ENCODE measurements at places on chromosomes 2 and 18. TPM values are rescaled to one million over a fixed set of nuclear protein-coding genes. Genes with fewer than 3 reads are reported as not detected.

DNA sequence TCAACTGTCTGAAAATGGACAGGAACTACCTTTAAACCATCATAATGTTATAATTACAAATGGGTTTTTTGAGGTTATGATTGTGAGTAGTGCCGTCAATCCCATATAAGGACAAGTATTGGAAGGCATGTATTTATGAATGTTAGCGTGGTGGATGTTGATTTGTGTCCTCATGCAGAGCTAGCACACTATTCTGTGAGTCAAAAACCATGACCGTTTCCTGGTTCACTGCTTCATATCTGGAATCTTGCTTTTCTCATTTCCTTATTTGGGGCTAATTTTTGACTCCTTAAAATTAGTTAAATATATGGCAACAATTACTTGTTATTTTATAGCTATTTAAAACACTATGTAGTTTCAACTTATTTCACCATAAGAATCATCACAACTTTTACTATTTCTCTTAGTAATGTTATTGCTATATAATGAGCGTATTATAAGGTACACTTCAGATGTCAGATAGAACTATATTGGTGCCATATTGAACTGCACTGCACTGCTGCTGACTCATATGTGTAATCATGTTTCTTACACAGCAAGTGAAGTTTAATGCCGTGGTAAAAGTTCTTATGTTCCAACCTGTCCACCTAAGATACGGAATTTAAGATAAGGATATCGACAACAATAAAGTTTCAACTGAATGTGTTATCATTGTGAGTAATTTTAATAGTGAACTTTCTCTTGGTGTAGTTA lies 192.8 kb downstream of the PTGR3 start:
- no peak for DNase-seq
- no peak overlapping the region for H3K4me3 ChIP-seq
- no peak overlapping the region for H3K27ac ChIP-seq
- no peaks in the 10 kb centered on the region for H3K4me1 ChIP-seq

The CTAGE1 gene
- total RNA-seq: not detected

DNA sequence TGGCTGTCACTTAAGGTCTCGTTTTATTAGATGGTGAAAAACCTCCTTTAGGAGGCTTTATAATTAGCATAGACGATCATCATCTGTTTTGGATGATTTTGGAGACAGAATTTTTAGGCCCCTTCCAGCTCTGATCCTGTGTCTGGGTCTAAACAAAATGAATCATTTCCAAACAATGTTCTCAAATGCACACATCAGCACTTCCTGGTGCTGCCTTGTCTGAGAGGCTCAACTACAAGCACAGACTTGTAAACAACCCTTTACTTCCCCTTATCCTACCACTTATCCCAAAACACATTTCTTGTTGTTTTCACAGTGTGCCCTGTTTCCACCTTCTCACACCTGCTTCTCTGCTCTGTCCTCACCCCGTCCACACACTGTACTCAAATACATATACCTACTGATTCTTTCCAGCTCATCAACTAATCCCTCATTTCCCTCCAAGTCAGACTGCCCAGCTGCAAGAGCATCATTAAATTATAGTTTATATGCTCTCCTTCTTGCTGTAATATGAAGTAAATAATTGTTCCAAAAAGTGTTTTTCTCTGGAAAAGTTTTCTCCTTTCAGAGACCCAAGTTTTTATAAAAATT lies 71.2 kb upstream of the COL3A1 start:
- no peaks in the 10 kb centered on the region for H3K36me3 ChIP-seq
- no peaks in the 10 kb centered on the region for H3K4me1 ChIP-seq
- H3K4me3 ChIP-seq: no peak overlapping the region
- H3K27me3 ChIP-seq: no peaks in the 10 kb centered on the region

DNA sequence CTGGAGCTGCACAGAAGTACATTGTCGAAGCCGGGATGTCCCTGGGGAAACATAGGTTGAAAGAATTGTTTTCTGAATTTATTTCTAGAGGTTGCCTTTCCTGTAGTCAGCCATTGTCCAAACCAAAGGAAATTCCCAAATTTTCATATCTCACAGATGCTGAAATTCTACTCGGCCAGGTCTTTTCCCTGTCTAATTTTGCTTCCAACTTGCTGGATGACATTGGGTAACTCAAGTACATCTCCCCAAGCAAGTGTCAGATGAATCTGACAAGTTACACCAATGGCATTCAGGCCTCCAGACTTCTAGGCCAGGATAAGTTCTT lies 47.5 kb upstream of the ROCK2 start:
- H3K36me3 ChIP-seq: no peaks in the 10 kb centered on the region
- H3K4me3 ChIP-seq: no peak overlapping the region
- no peak for DNase-seq
- no peak overlapping the region for H3K27ac ChIP-seq

The HES6 gene
- 2.0 TPM for total RNA-seq

DNA sequence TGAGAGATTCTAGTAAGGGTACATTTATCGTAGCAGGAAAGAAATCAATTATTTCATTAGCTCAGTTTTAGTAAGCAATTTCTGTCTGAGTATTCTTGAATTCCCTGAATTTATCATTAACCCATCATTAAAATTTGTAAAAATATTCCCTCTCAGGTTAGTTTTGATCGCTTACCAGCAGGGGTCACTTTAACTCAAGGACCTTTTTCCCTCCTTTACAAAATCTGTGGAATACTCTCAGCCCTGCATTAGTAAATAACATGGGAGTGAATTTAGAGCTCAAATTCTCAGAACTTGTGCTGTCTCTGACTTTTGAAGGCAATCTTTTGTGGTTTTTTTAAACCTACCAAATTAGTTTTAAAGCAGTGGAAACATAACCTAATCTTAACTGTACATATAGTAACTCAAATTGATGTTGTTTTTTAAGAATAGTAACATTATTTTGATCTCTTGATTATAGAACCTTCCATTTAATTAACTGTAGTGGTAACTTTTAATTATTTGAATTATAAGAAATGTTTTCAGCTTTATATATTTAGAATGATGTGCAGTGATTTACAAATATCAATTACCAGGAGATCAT lies 97.2 kb downstream of the AGPS start:
- H3K27ac ChIP-seq: no peak overlapping the region
- H3K4me3 ChIP-seq: no peak overlapping the region
- H3K27me3 ChIP-seq: no peaks in the 10 kb centered on the region

DNA sequence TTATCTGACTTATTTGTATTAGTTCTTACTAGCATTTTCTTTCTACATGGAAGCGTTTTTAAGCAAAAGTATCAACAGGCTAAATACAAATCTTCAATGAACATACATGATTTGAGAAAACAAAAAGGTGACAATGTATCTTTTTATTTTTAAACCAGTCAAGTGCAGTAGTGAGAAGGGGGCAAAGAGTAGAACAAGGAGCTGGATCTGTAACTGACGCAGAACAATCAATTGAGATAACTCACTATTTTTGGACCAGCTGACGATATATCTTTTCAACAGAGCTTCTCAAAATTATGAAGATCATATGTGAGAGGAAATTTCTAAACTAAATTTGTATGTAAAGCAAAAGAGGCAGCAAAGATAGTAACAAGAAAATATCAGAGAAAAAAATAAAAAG lies 15.5 kb downstream of the NCKAP1 start:
- H3K27ac ChIP-seq: no peak overlapping the region
- no peaks in the 10 kb centered on the region for H3K36me3 ChIP-seq
- no peak for DNase-seq
- H3K4me3 ChIP-seq: no peak overlapping the region

DNA sequence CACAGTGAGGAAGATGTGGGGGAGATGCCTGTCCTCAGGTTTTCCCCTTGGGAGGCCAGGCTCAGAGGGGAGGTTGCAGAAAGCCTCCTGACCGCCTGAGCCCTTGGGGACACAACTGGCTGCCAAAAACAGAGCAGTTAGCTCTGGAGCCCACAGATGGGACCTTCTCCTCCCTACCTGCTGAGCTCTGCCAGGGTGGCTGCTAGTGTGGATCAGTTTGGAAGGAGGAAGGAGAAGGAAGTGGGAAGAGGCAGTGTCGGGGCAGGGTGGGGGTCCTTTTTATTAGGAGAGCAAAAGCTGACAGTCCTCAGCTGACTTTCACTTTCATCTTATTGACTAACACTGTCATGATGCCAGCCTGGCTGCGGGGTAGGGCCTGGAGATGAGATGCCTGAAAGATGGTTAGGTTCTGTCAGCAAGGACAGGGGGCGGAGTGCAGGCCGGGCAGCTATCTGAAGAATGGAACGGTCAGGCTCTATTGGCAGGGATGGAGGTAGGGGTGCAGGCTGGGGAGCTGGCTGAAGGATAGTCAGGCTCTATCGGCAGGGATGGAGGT lies 188.5 kb upstream of the HDAC4 start:
- no peaks in the 10 kb centered on the region for H3K4me1 ChIP-seq
- no peak overlapping the region for H3K4me3 ChIP-seq
- H3K27me3 ChIP-seq: no peaks in the 10 kb centered on the region
- no peak for DNase-seq
- H3K27ac ChIP-seq: no peak overlapping the region

- no peak overlapping the region for H3K4me3 ChIP-seq
- H3K4me1 ChIP-seq: no peaks in the 10 kb centered on the region
- no peaks in the 10 kb centered on the region for H3K27me3 ChIP-seq
- no peak for DNase-seq
Measured at GRCh38 chr18:30280861-30281470, 761.6 kb downstream of the DSC3 start.

GRCh38 chr2:239025951-239026461 lies 178.1 kb downstream of the TWIST2 start:
- H3K4me3 ChIP-seq: no peak overlapping the region
- H3K27ac ChIP-seq: no peak overlapping the region
- H3K27me3 ChIP-seq: peaks cover 14% of the 10 kb centered on the region
- H3K4me1 ChIP-seq: no peaks in the 10 kb centered on the region
- no peak for DNase-seq
- no peaks in the 10 kb centered on the region for H3K36me3 ChIP-seq

The SH3RF3 gene
- total RNA-seq: 1.0 TPM

The IMPACT gene
- 27.6 TPM for total RNA-seq

The VSNL1 gene
- not detected for total RNA-seq

GRCh38 chr2:15588329-15588919 lies 3.2 kb upstream of the DDX1 start:
- no peaks in the 10 kb centered on the region for H3K27me3 ChIP-seq
- H3K36me3 ChIP-seq: peaks cover under 1% of the 10 kb centered on the region
- peak; percentile 21 for DNase-seq
- peaks cover 23% of the 10 kb centered on the region for H3K4me1 ChIP-seq
- H3K27ac ChIP-seq: no peak overlapping the region

The SKA1 gene
- 63.2 TPM for total RNA-seq

- H3K4me3 ChIP-seq: peak overlapping the region; percentile 49
- peak overlapping the region; percentile 55 for H3K27ac ChIP-seq
- H3K36me3 ChIP-seq: peaks cover 13% of the 10 kb centered on the region
- peaks cover 62% of the 10 kb centered on the region for H3K4me1 ChIP-seq
Measured at GRCh38 chr2:25279091-25279651, 62.6 kb downstream of the DNMT3A start.

The FRZB gene
- total RNA-seq: not detected

The TAF4B gene
- 29.2 TPM for total RNA-seq

DNA sequence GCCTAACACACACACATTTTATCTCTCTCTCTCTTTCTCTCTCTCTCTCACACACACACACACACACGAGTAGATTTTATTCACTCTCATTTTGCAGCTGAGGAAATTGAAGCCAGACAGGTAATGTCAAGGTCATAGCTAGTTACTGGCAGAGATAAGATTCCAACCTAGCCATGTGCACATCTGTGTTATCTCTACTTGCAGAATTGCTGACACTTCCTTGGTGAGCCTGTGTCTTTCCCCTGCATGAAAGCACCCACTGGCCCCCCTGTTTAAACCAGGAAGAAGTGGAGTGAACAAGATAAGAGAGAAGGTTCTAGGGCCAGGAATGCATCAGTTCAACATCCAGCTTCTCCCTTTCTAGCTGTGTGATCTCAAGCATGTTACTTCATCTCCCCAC lies 423.7 kb downstream of the TXNL1 start:
- H3K36me3 ChIP-seq: no peaks in the 10 kb centered on the region
- no peak for DNase-seq
- H3K4me3 ChIP-seq: no peak overlapping the region
- H3K27ac ChIP-seq: no peak overlapping the region
- no peaks in the 10 kb centered on the region for H3K27me3 ChIP-seq

The KCNE4 gene
- total RNA-seq: not detected

DNA sequence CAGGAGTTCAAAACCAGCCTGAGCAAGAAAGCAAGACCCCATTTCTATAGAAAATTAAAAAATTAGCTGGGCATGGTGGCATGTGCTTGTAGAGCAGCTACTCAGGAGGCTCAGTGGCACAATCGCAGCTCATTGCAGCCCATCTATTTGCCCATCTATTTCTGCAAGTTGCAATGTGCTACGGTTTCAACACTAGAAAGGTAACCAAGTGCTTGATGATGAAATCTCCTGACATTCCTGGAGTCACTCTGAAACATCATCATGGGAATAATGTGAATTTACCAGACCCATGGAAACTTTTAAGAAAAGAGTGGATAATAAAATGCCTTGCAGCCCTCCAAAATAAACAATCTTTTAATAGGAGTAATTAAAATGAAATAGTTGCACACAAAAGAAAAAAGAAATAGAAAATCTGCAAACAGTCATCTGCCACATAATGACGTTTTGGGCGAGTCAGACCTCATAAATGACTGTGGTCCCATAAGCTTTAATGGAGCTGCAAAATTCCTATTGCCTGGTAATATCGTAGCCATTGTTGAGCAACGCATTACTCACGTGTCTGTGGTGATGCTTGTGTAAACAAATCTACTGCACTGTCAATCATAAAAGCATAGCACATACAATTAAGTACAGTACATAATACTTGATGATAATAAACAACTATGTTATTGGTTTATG lies 46.6 kb upstream of the AMMECR1L start:
- no peak overlapping the region for H3K27ac ChIP-seq
- H3K4me3 ChIP-seq: no peak overlapping the region

DNA sequence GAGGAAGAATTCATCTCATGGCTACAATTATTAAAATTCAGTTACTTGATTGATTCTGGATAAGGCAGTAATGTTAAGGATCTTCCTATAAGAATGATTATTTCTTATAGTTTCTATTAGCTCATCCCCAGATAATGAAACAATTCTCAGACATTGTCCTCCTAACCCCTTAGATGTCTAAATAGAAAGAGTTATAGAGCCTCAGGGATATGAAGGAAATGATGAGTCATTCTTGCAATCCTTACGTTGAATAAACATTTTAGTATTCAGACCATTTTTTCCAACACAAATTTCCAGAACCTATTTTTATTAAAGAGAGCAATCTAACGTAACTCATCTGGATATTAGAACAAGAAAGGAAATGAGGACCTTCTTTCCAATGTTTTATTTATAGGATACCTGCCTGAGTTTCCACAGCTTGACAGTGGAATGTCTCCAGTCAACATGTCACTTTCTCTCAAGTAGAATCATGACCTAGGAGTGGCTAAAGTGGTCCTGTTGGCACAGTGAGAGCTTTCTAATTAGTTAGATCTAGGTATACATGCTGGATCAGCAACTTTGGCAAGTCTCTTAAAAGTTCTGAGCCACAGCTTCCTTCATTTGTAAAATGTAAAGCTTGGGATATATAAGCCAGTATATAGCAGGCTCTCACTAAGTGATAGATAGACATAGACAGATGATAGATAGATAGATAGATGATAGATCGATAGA lies 88.0 kb upstream of the RAB27B start:
- DNase-seq: no peak
- H3K4me1 ChIP-seq: peaks cover 16% of the 10 kb centered on the region
- H3K27me3 ChIP-seq: no peaks in the 10 kb centered on the region
- H3K27ac ChIP-seq: no peak overlapping the region

All from activated T-cell treated with anti-CD3 and anti-CD28 coated beads, Interleukin-2, amount 50 U/mL, for 72 hours (primary cell).